Activated gamma-delta T cell treated with Interleukin-2 at 50 U/mL for 16 hours (primary cell): ENCODE measurements at places on chromosomes 11 and 22.

- DNase-seq = no peak
Observed at GRCh38 chr11:6979365-6979764, 40.8 kb downstream of the ZNF214 start.

DNA sequence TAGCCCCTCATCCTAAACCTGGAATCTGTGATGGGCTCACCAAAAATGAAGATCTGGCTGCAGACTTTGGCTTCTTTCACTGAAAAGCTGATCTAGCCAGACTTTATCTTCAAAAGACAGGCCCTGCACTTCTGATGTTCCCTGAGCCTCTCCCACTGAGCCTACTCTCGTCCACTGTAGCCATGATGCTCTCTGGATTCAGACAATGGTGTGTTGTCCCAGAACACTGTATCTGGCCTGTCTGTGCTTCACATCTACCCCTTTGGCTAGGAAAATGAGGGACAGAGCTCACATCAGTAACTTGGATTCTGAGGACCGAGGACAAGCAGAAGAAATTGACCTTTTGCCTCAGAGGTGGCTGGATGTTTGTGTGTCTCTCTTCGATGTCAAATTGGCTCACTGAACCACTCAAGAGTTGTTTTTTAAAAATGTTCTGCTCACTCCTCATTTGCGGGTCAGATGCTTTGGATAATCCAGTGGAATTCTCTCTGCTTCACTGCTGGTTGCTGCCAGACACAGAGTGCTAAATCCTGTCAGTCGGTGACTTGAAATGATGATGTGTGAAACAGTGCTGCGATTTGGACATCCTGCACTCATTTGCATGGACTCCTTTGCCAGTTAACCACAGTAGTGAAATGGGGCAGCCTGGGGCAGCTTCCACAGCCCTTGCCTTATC is 67.5 kb downstream of the ARFGAP2 start:
- DNase-seq = no peak

GRCh38 chr11:94459576-94459975 is 34.1 kb downstream of the MRE11 start:
- no peak for DNase-seq

- DNase-seq = no peak
Observed at GRCh38 chr22:36302439-36303114, 49.6 kb downstream of the APOL1 start.

- no peak for DNase-seq
Observed at GRCh38 chr22:27075028-27075678, 417.8 kb downstream of the MIAT start.

- DNase-seq = no peak
Observed at GRCh38 chr22:41350087-41350486, 31.7 kb upstream of the TEF start.

DNA sequence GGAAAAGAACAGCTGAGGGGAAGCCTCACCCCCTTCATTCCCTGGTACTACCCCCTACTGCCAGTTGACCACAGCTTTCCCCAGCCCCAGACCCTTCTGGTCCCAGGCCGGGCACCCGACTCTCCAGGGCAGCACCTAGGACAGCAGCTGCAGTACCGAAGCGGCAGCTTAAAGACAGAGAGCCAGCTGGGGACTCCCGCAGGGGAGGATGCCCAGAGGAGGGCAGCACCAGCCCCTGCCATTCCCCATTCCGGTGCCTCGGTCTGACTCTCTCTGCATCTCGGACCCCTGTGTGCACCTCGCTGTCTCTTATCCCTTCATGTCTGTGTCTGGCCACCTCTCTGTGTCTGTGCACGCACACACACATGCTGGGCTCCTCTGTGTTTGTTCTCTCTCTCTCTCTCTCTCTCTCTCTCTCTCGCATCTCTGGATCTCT is 9.4 kb downstream of the IGSF9B start:
- DNase-seq = peak; percentile 53

DNA sequence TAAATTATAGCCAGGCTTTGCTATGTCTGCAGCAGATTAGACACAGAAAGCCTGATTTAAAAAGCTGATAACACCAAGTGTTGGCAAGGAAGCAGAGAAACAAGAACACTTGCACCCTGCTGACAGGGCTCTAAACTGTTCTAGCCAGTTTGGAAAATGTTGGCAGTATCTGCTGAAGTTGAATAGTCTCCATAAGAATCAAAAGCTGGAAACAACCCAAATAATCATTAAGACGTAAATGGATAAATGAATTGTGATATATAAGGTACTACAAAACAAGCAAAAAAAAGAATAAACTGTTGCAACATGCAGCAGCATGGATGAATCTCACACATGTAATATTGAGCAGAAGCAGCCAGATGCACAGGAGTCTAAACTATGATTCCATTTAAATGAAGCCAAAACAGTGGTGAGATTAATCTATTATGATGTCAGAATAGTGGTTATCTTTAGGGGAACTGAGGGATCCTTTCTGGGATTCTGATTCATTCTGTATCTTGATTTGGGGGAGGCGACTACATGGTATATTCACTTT is 40.4 kb upstream of the ADORA2A start:
- no peak for DNase-seq

DNA sequence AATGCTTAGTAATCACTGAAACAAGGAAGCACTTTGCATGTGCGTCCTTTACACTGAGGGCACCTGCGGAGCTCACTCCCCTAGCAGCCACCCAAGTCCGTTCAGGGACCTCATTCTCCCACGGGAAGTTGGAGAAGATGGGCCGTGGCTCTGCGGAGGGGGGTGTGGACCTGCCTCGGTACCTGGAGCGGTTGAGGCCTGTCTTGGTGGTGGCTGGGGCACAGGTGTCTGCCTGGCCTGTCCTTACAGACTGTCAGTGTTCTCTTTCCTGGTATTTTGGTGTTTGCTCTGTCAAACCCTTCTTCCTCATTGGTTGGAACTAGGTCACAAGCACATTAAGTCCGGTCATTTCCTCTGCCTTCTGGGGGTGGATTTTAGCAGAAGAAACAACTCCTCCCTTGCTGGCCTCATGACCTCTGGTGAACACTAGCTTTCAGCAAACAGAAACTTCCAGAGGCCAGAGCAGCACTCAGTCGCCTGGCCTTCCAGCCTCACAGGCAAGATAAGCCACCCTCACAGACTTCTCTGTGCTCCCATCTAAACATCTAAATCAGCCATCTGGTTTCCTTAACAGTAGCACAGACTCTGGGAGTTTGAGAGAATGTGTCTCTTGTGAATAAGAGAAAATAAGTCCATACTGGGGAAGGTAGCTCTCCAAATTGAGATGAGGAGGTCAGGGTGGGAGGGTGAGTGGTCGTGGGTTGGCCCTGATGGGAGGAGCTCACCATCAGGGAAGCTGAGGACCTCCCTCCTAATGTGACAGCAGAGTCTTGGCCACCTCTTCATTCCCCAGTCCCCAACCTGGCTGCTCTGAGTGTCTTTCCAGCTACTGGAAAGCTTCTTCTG is 8.6 kb downstream of the SNAP29 start:
- DNase-seq = no peak

DNA sequence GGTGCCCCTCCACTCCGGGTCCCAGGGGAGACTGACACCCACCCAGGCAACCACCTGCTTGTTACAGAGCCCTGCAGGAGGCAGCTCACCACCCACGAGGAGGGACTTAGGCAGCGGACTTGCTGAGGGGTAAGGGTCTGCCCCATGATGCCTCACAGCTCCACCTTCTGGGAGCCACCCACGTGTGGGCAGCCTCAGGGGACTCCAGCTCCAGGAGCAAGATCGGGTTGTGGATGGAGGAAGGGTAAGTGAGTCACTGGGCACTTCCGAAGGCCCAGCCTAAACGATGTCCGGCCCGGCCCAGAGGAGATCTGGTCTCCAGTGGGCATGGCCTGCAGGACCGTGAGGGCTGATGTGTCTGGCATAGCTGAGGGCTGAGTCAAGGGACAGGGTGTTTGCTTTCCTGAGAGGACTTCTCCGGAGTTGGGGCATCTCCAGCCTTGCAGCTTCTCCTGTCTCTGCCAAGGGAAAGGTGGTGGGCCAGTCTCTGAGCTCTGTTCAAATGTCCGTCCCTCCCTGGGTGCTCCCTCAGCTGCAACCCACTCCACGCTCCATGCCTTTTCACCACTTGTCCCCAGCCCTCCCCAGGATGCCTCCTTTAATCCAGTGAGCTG is 32.3 kb upstream of the P2RY2 start:
- DNase-seq = no peak

DNA sequence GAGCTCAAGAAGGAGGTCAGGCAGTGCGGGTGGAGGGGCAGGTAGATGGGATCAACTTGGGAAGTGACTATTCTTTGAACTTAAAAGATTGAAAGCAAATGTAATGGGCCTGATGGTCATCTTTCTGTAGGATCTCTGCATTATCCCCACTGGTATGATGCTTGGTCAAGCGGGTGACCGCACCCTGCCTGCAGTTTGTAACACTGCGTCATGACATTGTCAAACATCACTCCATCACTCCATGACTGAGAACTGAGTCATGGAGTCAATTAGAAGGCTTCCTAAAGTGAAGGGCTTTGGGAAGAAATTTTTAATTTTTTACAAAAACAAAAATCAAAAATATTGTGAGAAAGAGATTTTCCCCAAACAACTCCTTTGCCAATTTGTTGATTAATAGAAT is 62.4 kb upstream of the BMAL1 start:
- no peak for DNase-seq

- no peak for DNase-seq
Observed at GRCh38 chr11:36409152-36409816, 100.8 kb downstream of the TRAF6 start.

- no peak for DNase-seq
Observed at GRCh38 chr11:127866109-127866508, 721.2 kb downstream of the ETS1 start.

DNA sequence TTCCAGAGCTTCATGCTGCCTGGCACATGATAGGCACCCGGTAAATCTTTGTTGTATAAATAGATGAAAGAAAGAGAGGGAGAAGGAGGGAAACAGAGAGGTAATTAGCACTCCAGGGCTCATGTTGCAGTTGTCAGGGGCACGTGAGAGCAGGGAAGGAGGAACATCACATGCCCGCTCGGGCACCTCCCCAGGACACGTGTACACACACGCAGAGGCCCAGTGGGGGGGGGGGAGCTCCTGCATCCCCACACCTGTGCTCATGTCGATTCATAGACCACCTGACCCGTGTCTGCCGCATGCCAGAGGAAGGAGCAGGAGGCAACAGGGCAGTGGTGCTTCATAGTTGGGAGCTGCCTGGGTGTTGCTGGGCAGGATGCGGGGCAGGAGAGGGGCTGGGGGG is 37.1 kb upstream of the NNMT start:
- no peak for DNase-seq

DNA sequence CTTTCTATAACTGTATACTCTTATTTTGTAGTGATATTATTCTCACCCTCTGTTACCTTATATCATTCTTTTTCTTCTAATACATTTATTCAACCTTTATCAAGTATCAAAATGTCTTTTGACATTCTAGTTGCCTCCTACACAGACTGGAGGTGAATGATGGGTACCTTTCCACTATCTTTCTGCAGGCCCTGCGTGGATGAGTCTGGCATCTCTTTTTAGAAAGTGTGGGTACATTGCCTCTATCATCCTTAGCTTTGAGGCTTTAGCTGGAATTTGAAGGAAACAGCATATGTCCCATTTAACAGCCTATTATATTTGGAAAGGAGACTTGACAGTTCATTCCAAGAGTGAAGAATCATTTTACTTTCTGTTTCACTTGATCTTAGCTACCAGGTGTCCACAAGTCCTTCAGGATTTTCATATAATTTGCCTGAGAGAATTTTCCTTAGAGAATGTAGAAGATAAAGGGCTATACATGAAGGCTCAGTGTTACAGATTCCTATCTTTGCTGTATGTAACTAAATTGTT is 192.0 kb downstream of the CWF19L2 start:
- no peak for DNase-seq

- DNase-seq = no peak
Observed at GRCh38 chr22:41970601-41971000, 1.4 kb downstream of the SEPTIN3 start.

- DNase-seq = no peak
Observed at GRCh38 chr22:49972163-49973017, 11.8 kb downstream of the PIM3 start.

DNA sequence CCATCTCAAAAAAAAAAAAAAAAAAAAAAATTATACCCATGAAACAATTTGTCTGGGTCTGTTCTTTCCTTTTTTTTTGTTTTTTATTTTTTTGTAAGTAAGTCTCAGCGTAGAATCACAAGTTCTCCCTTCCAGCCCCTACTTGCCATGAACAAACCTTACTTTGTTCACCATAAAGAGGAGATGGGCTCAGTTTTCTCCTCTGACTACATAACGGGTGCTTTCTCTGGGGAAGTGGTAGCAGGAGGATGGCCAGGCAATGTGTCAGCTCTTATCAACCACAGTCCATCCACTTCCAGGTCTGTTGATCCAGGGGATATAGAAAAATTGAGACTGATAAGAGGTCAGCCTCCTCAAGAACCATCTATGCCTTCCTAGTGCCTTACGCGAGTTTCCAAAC is 11.0 kb downstream of the ASCC2 start:
- no peak for DNase-seq

DNA sequence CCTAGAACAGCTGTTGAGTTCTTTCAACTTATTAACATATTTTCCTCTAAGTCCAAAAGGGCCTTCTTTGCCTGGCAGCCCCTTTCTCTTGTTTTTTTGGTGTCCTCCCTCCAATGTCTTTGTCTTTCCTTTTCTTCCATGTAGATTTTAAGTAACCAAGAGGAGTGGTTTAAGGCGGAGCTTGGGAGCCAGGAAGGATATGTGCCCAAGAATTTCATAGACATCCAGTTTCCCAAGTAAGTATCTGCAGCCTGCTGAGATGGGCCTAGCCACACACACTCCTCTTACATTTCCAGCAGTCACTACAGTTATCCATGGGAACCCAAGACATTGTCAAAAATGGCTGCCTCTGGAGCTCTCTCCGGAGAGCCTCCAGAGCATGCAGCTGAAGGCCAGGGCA is 4.5 kb upstream of the TMA7B start:
- no peak for DNase-seq

- no peak for DNase-seq
Observed at GRCh38 chr11:11582011-11582701, 39.6 kb downstream of the GALNT18 start.

GRCh38 chr11:803770-804598 is 1.0 kb downstream of the PIDD1 start:
- no peak for DNase-seq

- DNase-seq = no peak
Observed at GRCh38 chr11:102560555-102561011, 30.0 kb upstream of the MMP7 start.
